ENCODE measurements at places on chromosomes 3 and 15.
A peak's percentile ranks its signal among the peaks of the same experiment; 100 is the strongest.

DNA sequence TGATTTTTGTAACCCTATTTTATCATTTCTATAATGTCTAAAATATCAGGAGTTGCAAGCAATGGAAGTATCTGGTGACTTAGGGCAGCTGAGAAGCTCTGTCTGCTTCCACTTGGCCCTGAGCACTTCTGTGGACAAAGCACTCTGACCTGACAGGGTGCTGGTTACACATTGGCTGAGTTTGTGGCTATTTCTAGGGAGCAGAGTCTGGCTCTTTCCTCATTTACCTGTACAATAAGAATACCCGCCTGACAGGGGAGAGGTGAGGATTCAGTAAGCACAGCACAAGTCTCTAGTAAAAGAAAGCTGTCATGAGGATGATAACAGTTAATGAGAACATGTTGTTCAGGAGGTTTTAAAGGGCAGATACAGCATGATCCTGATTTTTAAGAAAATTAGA is 33.3 kb upstream of the SPESP1 start:
- no peak for DNase-seq

DNA sequence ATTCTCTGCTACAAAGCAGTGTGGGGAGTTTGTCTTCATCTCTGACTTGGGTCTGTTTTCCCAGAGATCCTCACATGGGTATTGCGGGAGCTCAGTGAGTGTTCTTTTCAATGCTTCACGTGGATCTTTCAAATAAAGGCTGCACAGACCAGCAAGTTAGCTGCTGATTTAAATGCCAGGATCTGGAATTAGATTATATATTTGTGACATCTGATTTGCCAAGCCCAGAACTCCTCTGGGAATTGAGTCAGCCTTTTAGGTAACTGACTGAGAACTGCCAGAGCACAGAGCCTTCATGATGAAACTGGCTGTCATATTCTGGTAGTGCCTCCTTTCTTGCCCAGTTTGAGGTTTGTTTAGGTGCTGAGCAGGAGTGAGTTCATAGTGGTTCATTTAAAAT is 14.7 kb downstream of the EDEM1 start:
- no peak for DNase-seq

- DNase-seq, result no peak
Measured at GRCh38 chr3:177111541-177111949, 85.7 kb downstream of the TBL1XR1 start.

DNA sequence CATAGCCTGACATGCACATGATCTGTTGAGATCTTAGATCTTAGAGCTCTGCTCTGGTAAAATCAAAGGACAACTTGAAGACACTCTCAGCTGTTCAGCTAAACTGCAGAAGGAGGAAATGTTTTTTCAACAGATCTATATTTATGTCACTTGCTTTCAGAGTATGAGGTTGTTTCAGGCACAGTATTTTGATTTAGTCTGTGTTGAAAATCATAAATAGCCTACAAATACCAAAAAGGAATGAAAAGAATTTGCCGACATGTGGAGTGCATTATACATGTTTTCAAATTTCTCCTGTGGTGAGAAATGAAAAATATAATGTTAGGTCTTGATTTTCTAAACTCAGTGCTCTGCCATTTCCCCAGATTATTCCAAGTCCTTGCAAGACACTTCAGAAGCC is 1118.4 kb downstream of the TBL1XR1 start:
- DNase-seq, result no peak

DNA sequence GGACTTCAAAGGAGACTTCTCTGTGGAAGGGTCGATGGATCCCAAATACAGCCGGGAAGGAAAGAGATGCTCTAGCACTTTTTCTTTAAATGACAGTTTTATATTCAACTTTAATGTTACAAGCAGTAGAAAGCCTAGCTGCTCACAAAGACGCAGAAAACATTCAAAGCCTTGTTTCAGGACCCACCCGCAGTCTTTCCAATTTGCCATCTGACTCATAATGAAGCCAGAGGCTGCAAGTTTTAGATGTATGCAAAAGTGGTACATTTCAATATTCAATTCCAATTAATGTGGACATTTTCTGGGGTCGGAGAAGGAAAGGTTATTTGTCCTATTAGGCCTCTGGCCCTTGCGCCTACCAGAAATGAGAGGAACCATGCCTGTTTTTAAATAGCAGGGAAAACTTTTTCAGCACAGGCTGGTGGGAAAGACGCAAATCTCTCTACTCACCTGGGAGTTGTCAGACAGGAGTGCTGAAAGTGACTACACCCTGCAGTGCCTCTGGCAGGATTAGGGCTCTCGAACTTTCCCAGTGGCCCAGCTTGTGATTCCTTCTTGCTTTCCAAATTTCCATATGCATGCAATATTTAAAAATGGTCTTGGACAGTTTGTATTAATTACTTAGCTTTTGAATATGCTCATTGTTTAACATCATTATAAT is 117.4 kb upstream of the MBNL1 start:
- DNase-seq, result no peak

DNA sequence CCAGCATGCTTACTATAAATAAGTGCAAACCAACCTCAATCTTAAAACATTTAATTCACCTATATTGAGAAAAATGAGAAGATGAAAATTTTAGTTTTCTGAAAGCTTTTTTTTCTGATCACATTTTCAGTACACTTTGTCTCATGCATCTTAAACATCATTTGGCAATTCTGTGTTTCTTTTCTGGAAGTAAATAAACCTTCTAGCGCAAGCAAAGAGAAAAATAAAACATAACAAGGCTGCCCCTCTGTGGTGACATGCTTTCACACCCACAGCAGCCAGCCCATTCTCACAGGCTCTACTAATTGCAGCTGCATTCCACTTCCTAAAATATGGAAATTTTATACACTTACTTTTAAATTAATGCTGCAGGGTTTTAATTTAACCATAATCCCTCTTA is 90.1 kb downstream of the NEK10 start:
- no peak for DNase-seq

GRCh38 chr3:44712455-44713075 is at the start of gene ZNF502:
Gene ZNF502, plus strand, starts transcription at chr3:44712660. Its CDS starts 7,602 bp downstream, at chr3:44720262.
- peak; percentile 51 for DNase-seq

- no peak for DNase-seq
Measured at GRCh38 chr3:112579232-112579631, 17.4 kb downstream of the SLC35A5 start.

- DNase-seq, result no peak
Measured at GRCh38 chr15:34851007-34851406, 55.7 kb upstream of the ACTC1 start.

DNA sequence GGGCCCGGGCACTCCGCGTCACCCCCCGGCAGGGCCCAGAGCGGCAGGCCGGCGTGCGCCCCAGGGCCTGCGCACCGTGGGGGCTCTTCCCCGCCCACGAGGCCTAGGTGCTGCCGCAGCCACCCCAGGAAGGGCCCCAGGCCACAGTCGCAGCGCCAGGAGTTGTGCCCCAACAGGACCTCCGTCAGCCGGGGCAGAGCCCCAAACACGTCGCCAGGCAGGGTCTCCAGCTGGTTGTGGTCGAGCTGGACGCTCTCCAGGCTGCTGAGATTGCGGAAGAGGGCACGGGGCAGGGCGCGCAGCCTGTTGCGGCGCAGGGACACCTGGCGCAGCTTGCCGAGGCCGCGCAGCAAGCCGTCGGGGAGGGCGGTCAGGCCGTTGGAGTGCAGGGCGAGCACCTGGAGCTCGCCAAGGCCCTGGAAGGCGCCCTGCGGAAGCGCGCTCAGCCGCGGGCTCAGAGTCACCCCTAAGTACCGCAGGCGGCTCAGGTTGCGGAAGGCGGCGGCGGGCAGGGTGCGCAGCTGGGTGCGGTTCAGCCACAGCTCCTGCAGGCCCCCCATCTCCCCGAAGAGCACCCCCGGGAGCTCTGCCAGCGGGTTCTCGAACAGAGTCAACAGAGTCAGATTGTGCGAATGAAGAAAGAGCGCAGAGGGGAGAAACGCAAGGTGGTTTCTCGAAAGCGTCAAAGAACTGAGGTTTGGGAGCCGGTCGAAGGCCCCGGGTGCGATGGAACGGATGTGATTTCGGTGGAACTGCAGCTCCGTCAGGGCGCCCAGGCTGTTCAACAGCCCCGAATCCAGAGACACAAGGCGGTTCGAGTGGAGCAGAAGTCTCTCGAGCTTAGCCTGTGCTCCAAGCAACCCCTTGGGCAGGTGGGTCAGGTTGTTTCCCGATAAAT is 2.0 kb downstream of the GP5 start:
- DNase-seq, result peak; percentile 17

DNA sequence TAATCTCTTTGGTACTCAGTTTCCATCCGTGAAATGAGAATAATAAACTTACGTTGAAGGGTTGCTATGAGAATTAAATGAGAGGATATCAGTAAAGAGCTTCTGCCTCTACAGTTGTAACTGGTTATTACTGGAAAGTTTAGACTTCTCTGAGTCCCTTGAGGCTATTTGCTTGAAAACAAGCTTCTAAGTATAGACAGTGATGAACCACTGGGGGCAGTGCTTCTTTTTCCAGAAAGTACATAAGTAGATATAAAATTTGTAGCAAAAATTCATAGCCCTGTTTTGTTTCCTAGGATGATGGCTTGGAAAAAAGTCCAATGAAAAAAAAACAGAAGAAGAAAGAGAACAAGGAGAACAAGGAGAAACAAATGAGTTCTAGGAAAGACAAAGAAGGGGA is 87.1 kb downstream of the RGMA start:
- no peak for DNase-seq

- no peak for DNase-seq
Measured at GRCh38 chr15:50210462-50211157, 28.6 kb downstream of the SLC27A2 start.

DNA sequence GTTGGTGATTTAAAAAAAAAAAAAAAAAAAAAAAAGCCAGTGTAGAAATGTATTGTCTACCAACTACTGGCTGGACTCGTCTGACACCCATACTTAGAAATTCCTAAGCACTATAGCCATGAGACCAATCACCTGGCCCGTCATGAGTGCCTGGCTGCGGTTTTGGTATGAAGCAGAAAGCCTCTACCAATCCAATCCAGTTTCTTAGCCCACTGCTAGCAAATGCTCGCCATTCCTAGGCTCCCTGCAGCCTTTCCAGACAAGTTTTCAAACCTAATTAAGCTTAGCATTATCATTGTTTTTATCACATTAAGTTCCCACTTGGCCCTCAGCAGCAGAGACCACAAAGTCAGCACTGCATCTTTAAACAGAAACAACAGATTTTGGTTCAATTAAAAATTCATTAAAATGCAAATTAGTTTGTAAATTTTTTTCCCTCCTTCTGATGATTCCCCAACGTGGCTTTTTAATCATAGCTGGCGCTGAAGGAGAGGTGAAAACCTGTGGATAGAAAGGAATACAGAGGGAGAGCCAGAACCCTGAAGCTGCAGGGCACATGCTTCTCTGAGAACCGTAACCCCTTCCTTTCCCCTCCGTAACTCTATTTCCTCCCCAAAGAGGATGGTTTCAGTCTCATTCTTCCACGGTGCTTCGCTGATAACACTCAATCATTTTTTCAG is 32.2 kb upstream of the ST8SIA2 start:
- DNase-seq, result no peak

DNA sequence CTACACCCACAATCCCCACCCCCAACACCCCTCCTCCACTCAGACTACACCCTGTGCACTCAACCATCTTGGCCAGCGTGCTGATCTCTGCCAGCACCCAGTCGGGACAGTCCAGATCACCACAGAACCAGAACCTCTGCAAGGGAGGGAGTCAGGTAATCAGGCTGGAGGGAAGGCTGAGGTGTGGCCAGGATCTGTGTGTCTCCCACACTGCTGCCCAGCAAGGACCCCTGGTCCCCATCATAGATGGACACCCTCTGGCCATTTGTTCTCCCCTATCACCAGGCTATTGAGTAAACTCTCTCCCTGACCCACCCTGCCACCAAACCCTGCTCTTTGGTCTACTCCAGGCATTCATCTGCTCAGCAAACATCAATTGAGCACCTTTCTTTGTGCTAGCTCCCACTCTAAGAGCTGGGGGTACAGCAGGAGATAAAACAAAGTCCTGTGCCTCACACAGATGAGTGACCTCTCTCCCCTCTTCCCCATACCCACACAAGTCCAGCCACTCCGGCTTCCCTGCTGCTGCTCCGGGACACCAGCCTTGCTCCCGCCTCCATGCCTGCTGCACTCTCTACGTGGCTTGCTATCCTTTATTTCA is 134.8 kb downstream of the TBC1D2B start:
- no peak for DNase-seq

GRCh38 chr3:71850654-71851053 is 65.7 kb upstream of the PROK2 start:
- DNase-seq, result no peak

GRCh38 chr15:56534728-56535127 is 69.8 kb upstream of the MNS1 start:
- DNase-seq, result no peak

DNA sequence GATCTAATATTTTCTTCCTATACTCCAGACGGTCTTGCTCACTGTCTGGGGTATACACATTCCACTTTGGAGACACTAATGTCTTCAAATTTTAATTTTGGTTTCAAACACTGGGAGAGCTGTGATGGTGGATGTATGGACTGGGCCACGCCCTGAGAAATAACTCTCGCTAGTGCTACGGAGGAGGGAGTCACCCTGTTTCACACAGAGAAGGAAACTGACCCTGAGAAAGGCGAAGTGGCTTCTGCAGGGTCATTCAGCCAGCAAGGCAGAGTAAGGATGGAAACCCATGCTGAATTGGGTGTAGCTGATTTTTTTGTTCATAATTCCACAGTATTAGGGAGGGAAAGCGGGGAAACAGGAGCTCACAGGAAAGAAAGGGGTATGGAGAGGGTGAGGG is 8.6 kb upstream of the SKIC8 start:
- no peak for DNase-seq

- peak; percentile 39 for DNase-seq
Measured at GRCh38 chr15:81292523-81293001, 31.4 kb downstream of the STARD5 start.

- no peak for DNase-seq
Measured at GRCh38 chr15:69082021-69082502, 67.6 kb downstream of the NOX5 start.

DNA sequence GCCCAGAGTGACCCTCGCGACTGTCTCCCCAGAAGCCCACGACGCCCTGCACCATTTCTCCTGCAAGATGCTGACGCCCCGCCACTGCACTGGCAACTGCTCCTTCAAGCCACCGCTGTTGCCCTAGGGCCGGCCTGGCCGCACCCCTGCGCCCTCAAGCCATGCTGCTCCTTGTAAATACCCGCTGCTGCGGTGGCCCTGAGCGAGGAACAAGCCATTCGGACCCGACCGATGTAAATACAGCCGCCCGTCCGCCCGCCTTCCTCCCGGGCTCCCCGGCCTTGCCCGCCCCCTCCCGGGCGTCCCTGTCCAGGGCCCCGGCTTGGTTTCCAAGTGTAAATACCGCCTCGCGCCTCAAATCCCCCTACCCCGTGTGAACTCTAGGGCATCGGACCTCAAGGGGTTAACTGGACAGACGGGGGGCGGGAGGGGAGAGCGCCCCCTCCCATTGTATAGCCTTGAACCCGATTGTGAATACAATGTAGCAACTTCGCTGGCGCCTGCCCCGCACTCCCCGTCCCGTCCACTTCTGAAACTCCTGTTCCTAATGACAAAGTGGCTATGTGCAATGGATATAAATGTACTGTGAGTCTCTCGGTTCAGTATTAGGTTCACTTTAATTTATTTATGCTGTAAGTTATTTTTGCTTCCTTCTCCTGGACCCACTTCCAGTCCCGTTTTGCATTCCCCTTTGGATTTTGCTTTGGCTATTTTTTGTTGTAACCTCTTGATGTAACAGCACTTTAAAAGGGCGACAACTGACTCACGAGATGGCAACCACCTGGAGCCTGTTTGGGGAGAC is 5.9 kb downstream of the RNU6-1 start:
- no peak for DNase-seq

- no peak for DNase-seq
Measured at GRCh38 chr15:74128785-74129585, 1.4 kb upstream of the ISLR2 start.

- DNase-seq, result no peak
Measured at GRCh38 chr3:166274351-166275023, 437.3 kb upstream of the BCHE start.

- DNase-seq, result no peak
Measured at GRCh38 chr3:13483988-13484695, 4.0 kb downstream of the HDAC11 start.

Measured in activated naive CD4-positive, alpha-beta T cell treated with Interleukin-2 at 50 U/mL for 16 hours (primary cell).